AG04449 (cell line): ENCODE measurements at places on chromosomes 2 and 18.

GRCh38 chr18:60649107-60649506, 276.5 kb upstream of the MC4R start:
- DNase-seq: no peak

- peak; percentile 47 for DNase-seq
These were observed 61.4 kb downstream of the RPL31 start for GRCh38 chr2:101063352-101064124.

DNA sequence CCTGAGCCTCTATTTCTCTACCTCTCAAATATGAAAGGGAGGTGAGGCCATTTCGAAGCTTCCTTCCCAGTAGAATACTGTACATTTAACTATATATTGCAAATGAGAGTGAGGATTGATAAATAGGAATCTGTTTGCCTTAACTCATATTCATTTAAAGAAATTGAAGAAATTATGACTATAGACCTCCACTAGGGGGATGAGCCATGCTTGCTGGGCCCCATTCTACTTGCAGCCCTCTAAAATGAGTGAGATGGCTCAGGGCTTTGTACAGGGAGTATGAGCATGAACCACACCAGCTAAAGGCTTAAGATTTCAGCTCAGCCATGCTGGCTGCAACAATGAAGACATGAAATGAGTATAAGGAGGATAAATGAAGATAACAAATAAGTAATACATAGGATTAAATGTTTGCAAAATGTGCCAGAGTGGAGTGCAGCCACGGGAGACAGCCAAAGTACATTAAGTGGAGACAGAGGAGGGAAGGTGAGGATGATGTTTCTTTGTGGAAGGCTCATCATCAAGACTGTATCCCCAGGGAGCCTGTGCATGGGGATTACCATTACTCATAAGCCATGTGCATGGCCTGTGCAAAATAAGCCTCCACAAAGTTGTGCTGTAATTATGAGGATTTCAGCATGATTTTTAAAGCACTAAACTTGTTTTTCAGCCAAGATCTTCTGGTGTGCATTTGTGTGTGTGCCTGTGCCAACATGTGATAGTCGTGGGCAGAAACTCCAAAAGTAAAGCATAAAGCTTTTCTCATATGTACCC, 300.8 kb downstream of the CNTNAP5 start:
- DNase-seq: no peak

DNA sequence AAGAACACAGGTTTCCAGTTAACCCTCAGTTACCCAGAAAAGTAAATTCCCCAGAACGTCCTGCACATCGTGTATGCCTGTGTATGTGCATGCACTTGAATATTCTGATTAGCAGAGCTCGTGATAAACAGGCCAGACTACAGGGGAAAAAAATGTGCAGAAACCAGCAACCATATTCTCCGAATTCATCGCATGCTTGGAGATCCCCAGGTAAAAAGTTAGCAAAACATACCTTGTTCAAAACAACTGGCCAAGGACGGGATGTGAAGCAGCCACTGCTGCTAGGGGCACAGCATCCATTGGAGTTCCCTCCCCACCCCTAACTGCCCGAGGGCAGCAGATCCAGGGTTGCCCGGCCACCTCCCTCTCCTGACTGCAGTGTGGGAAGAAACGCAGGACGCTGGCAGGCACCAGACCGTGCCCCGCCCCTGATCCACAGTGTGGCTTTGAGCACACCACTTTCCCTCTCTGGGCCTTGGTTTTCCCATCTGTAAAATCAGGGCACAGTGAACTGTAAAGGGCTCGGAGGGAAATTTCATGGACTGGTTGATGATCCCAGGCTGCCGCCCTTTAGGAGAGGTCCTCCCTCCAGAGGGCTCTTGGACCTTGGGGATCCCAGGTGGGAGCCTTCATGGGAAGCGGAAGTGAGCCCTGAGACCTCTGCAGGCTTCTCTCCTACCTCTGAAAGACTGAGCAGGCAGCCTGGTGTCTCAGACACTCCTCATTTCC, 11.9 kb upstream of the ARID5A start:
- no peak for DNase-seq

GRCh38 chr2:106147159-106147558, 46.9 kb downstream of the UXS1 start:
- DNase-seq: peak; percentile 29

GRCh38 chr18:24831871-24832665, 371.6 kb downstream of the HRH4 start:
- no peak for DNase-seq

DNA sequence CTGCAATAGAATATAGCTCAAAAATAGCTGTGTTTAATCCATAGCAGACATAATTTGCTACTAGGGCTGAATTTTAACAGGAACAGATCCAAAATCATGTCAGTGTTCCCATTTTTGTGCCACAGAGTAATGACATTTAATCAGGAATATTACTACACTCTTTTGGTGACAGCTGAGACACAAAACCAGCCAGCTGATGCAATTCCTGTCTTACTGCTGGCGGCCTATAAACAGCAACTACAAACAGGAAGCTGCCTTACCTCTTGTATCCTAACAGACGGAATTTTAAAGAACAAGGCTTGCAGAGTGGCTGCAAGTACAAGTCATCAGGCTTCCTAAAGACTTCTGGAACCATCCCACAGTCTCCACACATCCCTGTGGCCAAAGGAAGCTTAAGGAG, 218.1 kb downstream of the ZNF521 start:
- DNase-seq: no peak

GRCh38 chr2:33210626-33211025, 263.9 kb downstream of the LTBP1 start:
- DNase-seq: peak; percentile 96

DNA sequence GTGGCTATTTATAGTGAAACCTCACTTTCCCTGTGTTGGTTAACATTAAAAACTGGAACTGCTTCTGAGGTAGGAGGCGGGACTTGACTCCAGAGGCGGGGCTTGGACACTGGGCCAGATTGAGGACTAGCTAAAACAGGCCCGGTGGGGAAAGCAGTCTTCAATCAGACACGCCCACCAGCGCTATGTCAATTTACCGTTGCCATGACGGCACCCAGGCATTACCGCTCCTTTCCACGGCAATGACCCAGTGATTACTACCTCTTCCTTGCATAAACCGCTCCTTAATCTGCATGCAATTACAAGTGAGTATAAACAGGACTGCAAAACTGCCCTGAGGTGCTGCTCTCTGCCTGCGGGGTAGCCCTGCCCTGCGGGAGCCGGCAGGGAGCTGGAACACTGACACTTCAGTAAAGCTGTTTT, 35.3 kb downstream of the LRRFIP1 start:
- DNase-seq: peak; percentile 34

DNA sequence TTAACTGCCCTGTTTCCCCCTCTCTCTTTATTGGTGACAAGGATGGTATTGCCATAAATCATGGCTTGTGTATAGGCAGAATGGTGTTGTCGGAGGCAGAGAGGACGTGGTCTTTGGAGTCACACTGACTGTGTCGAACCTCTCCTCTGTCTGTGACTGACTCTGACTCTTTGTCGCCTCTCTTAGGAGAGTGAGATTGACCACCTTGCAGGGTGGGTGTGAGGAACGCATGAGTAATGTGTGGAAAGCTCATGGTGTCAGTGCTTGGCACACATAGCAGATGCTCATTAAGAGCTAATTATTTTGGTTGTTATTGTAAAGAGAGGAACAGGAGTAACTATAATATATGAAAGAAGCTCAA, 145.6 kb downstream of the TTC27 start:
- DNase-seq: no peak

DNA sequence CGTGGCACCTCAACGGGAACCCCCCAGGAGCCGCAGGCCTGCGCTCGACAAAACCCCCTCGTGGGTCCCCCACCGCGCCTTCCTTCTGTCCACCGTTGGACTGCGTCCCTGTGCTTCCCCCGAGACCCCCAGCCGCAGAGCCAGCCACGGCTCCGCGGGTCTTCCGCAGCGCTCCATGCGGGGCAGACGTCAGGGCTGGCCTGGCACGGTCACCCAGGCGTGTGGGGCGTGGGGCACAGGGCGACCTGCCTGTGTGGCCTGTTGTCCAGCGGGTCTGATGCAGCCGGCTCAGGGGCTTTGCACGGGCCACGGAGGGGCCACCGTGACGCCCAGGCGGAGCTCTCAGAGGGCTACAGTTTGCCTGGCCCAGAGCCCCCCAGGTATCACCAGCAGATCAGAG, 11.0 kb downstream of the NFATC1 start:
- no peak for DNase-seq

- DNase-seq: no peak
These were observed 99.7 kb upstream of the CD302 start for GRCh38 chr2:159897720-159898119.

DNA sequence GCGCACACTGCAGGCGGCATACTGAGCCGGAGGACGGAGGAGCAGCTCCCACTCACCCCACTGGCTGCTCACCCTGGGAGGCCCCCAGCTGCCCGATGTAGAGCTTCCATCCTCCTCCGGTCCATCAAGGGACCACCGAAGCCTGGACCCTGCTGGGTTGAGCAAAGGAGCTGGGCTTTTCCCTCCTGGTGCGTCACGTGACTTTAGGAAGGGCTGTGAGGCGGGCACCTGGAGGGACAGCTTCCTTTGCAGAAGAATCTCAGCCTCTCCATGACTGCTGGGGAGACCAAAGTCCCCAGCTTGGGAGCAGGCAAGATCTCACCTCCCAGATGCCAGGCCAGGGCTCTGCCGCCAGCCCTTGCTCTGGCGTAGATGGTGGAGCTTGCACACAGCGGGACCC, 102.7 kb downstream of the TWIST2 start:
- DNase-seq: no peak

- DNase-seq: no peak
These were observed 17.8 kb upstream of the KCNK3 start for GRCh38 chr2:26674771-26675170.

DNA sequence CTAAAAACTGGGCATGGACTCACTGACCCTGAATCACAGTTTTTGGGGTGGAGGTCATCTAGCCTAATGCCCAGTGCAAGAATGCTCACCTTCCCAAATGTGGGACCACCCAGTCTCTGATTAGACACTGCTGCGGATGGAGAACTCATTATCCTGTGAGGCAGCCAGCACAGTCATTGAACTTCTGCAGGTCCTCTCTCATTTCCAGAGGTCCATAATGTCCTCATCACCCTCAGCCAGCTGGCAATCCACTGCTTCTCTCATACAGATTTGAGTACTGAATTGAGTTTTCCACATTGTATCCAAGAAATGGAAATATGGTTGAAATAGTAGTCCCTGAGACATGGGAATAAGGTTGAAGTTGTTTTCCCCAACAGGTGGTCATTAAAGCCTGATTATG, 5.0 kb upstream of the MYO5B start:
- DNase-seq: no peak

DNA sequence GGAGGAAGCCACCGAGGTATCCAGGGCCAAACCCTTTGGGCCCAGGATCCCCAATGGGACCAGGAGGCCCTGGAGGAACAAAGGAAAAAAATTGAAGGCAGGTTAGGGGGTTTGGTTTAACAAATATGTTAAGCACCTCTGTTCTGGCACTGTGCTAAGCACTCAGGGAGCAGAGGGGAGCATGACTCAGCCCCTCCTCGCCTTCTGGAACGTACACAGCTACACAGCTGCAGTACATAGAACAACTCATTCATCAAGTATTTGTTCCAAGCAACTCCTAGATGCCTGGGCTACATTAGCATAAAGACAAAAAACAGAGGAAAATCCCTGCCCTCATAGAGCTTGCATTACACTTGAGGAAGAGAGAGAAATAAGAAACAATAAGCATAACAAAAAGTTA, 153.6 kb downstream of the COL4A4 start:
- no peak for DNase-seq

DNA sequence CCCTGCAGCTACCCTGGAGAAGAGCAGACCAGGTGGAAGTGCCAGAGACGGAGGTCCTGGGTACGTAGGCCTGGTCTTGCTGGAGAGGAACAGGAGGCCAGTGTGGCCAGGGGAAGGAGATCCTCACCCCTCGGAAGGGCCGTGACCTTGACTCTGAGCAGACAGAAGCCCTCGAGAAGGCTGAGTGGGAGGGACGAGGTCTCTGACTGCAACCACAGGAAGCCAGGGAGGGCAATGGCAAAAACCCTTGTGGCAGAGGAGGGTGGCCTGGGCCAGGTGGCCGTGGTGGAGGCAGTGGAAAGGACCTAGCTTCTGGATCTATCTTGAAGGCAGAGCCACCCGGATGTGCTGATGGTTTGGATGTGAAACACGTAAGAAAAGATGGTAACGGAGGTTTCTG, 28.1 kb downstream of the THAP4 start:
- DNase-seq: no peak

GRCh38 chr2:177074099-177074710, 138.4 kb upstream of the HNRNPA3 start:
- DNase-seq: no peak

GRCh38 chr2:3060049-3060448, 317.6 kb downstream of the EIPR1 start:
- DNase-seq: no peak

DNA sequence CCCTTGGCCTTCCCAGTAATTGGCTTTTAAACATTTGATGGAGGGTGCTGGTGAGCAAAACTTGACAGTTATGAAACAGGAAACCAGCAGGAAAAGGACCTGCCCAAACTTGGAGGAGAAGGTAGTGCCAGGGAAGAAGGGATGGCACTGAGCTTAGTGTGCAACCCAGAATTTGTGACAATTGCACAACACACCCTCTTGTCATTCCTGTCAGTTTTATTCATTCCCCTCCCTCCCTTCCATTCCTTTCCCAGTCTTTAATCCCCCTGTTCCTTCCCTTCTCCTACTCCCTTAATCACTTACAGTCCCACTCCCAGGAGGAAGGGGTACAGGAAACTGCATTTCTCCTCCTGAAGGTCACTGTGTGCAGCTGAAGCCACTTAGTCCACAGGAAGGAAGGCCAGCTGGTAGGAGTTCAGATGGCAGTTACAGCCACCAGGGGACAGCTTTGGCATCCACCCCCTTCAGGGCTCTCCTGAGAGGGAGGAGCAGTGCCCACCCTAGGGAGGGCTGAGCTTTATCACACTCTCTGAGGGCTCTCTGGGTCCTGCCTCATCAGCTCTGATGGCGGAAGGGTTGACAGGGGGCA, 24.0 kb upstream of the SIGLEC15 start:
- no peak for DNase-seq

GRCh38 chr2:112184121-112184520, 45.9 kb downstream of the FBLN7 start:
- DNase-seq: no peak
